ENCODE measurements at places on chromosomes 7 and 10.

GRCh38 chr10:99430116-99430450 is 341 bp downstream of the GOT1 start:
- no peak for DNase-seq

DNA sequence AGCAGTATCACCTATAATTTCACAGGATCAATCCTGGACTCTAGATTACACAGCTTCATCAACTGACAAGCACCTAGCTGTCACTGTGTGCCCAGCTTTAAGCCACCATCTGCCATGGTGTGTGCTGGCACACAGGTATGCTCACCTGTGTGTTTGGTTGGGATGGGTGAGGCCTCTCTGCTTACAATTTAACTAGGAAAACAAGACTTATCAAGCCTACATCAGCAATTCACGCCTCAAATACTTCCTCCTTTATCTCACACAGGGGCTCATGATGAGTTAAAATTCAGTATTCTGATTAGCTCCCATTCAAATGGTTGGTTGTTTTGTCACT is 608.2 kb downstream of the PARD3 start:
- DNase-seq, result no peak

DNA sequence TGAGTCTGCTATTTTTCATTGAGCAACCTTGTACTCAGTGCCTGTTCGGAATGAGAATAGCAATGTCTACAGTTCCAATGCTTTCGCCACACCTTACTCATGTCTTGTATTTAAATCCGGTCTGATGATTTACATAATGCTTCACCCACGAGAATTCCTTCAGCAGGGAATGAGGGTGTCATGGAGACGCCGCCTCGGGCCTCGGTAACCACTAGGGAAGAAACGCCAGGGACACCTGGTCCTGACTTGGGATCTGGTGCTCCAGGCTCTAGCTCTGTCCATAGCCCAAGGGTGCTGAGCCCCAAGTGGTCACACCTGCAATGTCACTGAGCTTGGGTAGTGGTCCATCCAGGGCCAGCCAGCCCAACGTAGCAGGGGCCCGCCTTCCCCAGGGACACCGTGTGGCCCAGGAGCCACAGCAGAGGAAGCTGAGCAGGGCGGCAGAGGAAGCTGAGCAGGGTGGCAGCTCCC is 37.4 kb downstream of the PRKAG2 start:
- no peak for DNase-seq

DNA sequence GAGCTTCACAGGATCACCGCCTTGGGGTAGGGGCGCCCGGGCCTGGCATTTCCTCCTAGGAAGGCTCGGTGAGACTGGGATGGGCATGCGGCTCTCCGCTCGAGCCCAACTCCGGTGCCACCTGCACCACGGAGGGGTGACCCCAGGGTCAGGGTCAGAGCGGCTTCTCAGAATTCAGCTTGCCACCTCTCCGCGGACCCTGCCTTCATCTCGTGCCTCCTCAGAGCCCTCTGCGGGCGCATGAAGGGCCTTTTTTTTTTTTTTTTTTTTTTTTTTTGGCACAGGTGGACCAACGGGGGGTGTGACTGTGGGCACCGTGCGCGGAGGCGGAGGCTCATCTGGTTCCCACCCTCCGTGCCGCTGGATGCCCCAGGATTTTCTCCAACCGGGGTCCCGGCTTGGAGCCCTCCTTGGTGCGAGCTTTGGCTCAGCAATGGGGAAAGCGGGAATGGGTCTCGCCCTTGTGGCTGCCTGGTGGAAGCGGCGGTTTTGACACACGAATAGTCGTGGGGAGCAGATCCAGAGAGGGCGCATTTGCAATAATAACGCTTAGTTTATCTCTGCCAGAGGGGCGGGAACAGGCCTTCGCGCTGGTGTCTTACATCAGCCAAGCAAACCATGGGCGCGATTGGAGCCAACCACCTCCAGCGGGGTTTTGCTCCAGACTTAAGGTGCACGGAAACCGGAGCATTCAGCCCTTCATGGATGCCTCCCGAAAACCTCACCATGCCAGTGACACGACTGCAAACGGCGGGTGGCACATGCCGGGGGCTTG is 5.0 kb upstream of the TNRC18 start:
- no peak for DNase-seq

- DNase-seq, result no peak
These were observed 91.2 kb upstream of the PAX2 start for GRCh38 chr10:100653957-100654781.

GRCh38 chr10:43384252-43385221 is 13.1 kb downstream of the FXYD4 start:
- no peak for DNase-seq

DNA sequence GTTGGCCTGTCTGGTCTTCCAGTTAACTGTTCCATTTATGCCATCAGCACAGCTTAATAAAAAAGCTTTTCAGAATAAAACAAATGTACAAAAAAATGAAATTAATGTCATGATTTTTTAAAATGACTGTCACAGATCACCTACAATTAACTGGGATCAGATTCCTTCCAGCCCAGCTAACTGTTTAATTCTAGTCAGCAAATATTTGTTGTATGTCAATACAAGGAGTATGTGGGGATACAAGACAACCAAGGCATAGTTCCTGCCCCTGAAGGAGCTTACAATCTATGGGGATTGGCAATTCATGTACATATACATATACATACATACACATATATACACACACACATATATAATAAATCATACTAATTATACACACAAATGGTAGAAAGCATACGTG is 16.5 kb downstream of the SGCE start:
- no peak for DNase-seq

DNA sequence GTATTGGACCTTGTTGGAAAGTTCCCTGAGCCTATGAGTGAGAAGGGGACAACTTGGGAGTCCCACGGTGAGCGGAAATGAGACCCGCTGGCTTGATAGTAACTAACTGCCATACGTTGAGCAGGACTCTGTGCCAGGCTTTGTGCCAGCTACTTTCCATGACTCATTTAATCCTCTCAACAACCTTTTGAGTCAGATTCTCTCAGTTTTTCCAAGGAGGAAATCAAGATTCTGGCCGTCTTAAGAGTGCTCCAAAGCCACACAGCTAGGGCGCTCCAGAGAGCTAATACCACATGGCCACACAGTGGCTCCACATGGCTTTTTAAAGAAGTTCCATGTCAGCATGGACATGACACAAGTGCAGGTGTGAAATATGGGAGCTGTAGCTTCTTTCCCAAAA is 55.7 kb downstream of the NOD1 start:
- DNase-seq, result no peak

DNA sequence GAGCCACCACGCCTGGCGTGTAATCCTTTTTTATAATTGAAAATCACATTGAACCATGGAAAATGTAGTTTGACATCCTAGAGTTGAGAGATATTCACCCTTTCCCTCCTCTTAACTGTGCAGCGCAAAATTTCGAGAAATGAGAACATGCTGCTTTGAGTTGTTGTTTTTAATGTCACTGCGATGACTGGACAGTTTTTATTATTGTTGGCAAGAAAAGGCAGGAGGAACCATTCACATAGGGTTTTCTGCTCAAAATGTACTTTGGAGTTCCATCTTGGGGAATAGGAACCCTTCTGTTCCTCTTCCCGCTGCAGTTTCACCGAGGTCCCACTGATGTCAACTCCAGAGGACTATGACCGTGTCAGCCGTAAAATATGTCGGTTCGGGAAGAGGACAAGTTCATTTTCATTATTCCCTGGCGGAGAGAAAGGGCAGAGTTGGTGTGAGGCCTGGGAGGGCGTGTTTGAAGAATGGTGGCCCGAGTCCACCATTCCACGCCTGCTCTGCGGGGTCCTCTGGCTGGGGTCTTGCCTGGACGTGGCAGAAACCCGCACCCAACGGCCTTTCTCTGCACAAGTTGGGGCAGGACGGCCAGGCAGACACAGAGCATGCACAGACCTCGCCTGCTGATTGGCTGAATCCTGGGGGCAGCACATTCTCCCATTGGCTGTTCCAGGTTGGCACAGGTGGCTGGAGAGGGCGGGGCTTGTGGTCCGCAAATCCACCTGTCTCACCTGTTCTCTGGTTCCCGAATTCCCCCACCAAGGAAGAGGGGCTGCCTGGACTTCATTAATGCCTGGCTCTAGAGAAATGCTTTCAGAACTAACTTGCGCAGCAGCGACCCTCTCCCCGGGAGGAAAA is 105.1 kb upstream of the TCF7L2 start:
- DNase-seq, result no peak

DNA sequence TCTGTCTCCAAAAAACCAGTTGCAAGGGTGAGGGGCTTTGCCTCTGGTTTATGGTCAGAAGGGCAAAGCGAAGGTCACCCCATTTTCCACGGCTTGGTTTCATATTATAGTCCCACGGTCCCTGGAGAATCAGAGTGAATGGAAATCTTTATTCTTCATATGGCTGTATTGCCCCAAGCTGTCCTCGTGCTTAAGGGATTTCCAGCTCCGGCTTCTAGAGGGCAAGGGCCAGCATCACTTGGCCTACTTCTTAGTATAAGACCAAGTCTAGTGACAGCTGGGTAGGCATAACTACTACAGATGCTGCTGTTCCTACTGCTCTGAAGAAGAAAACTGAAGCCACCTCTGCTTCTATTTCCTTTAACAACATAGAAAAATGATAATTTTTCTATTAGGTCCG is 63.2 kb downstream of the PARP12 start:
- DNase-seq, result no peak

DNA sequence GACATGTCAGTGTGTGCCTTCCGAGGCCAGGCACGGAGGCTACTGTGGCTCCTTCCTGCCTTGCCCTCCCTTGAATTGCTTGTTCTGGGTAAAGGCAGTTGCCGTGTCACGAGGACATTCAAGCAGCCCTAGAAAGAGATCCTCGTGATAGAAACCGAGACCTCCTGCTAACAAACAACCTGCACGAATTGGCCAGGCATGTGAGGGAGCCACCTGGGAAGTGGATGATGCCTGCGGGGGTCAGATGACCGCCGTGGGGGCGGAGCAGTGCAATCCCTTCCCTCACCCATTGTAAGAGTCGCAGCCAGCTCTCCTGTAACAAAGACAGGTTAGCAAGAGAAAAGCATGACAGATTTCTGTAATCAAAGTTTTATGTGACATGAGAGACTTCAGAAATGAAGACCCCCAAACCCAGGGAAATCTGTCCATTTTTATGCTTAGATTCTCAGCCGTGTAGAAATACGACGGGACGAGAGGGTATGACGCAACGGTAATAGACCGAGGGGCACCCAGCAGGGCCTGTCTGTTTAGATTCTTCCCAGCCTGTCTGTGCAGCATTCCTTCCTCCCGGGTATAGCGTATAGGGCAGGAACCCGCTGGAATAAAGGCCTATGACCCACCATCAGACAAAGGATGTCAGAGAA is 241.7 kb downstream of the GATA3 start:
- DNase-seq, result no peak

- no peak for DNase-seq
These were observed 140.4 kb downstream of the PIP4K2A start for GRCh38 chr10:22573820-22574569.

DNA sequence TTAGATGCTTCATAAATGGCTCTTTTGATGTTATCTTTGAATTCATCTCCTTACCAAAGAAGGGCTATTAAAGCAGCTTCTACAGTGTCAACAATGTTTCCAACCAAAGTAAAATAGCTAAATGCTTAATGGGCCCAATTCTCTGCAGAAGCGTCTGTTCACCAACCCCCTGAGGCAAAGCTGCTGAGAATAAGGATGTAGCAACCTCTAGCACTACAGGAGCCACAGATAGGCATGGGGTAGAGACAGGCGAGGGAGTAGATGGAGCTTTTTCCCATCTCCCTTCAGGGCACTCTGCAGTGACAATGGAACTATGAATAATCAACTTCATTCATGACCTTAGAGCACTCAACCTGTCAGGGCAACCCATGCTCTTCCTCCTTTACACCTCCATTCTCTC is 134.1 kb downstream of the FZD1 start:
- no peak for DNase-seq

- no peak for DNase-seq
These were observed 15.6 kb downstream of the CALCR start for GRCh38 chr7:93558705-93559614.

GRCh38 chr10:2772135-2772534 is 295.2 kb upstream of the PFKP start:
- DNase-seq, result no peak

GRCh38 chr7:149872419-149873073 is 1.2 kb upstream of the ATP6V0E2 start:
- no peak for DNase-seq

- DNase-seq, result no peak
These were observed 208.2 kb downstream of the WDR11 start for GRCh38 chr10:121059351-121059750.

- no peak for DNase-seq
These were observed 469.5 kb upstream of the POM121L12 start for GRCh38 chr7:52565974-52566373.

DNA sequence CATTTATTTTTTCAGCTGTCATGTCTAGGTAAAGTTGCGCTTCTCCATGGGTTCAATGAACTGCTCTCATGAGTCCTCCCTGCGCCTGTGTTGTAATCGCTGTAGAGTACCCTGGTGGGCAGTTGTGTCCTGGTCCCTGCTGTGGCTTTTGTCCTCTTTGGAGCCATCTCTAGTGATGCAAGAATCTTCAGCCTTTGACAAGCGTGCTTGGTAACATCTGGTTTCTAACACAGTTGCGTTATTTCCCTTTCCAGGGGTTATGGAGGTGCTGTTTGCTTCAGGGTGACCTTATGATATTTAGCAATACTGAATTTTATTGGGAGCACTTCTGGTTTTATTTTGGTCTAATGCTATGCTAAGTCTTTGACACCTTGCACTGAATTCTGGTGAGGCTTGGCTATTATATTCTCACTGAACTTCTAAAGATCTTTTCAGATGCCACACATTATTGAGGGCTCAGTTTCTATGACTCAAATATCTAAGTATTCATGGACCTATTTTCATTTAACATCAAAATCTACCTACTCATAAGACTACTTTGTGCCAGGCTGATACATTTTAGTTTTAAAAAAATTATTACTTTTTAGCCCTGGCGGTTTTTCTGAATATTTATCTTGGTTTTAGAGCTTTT is 88.6 kb downstream of the FANK1 start:
- DNase-seq, result no peak

Measured in stimulated activated CD8-positive, alpha-beta memory T cell treated with anti-CD3 and anti-CD28 coated beads, Interleukin-15, amount 100 ng/mL, for 48 hours (primary cell).